ENCODE measurements at places on chromosomes 5 and 9.
A peak's percentile ranks its signal among the peaks of the same experiment; 100 is the strongest.

DNA sequence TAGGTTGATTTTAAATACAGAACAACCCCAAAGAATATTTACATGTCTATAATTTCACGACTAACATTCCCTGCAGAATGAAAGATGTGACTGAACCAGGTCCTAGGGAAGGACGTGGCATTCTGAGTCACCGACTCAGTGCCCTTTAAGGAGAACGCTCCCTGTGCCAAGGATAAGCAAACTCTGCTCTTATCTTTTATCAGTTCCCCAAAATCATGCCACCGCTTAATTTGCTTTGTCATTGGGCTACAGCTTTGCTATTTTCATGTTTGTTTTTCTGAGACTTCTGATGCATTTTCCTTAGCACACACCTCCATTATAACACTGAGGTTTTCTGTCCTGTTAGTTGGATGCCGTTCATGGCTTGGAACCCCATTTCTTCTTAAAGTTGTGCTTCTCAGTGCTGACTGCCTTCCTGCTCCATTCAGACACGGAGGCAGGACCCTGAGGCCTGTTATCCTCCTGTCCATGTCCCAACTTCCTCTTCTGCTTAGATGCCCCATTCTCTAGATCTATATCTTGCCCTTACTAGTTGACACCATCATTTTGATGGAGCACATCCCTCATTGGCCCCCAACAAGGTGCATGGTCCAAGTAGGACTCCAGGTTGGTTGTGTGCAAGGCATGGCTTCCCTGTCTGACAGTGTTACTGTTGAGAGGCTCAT, 11.2 kb upstream of the SEMA4D start:
- no peak for DNase-seq

GRCh38 chr5:69006030-69006429, 87.8 kb upstream of the SLC30A5 start:
- no peak for DNase-seq

DNA sequence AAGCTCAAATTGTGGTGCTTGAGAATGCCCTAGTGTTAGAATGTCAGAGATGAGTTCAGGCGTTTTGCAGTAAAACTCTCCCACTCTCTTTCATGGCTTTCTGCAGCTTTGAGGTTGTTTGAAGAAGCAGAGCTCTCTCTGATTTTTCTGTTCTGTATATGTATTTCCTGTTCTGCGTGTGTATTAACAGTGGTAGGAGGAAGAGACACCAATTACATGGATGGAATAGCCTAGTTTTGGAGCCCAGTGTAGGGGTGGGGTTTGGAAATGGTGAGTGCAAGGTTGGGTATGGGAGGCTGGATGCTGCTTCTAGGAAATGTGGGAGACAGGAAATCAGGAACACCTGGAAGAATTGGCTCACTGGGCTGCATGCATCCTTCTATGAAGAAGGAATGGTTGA, 12.4 kb downstream of the LARP1 start:
- DNase-seq: no peak

DNA sequence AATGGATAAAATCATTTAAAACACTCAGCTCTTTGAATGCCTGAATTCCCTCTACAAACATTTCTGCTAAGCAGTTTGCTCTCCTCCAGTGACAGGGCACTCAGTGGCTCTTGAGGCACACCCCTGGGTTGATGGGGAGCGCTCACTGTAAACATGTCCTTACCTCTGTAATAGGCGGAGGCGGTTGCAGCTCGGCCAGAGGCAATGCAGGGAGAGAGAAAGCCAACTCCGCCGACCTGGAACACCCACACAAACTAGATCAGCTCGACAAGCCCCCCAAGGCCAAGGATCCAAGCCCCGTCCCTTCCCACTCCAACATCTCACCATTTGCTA, 329 bp downstream of the CDC23 start:
- DNase-seq: no peak

- DNase-seq: no peak
Observed at GRCh38 chr5:135030956-135031812, 2.8 kb downstream of the PITX1 start.

GRCh38 chr5:78041805-78042204, 252.7 kb downstream of the AP3B1 start:
- no peak for DNase-seq

- DNase-seq: no peak
Observed at GRCh38 chr5:369151-369868, 47.8 kb downstream of the AHRR start.

DNA sequence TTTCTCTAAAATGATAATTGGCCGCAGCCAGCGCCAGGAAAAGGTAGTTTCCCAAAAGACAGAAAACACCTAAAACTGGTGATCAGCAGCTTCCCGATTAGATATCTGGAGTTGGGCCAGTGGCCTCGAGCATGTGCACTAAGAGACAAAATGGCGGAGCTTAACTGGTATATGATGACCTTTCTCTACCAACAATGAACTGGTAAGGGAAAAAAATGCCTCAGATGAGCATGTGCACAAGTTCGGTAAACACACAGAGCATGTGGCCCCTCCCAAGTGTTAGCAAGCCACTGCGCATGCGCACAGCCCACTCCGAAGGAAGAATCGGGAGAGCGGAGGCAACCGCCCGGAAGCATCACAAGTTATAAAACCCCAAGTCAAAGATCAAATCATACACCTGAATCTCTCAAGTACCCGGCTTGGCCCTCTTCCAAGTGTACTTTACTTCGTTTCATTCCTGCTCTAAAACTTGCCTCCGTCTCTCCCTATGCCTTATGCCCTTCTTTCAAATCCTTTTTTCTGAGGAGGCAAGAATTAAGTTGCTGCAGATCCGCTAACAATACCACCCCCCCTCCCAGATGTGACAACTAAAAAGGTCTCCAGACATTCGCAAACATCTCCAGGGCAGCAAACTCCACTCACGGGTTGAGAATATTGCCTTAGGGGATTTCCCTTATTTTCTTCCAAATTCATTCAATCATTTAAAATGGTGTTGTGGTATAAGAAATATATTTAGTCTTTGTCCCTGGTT, 15.0 kb upstream of the PTBP3 start:
- peak; percentile 42 for DNase-seq

GRCh38 chr5:116507941-116508655, 66.5 kb downstream of the SEMA6A start:
- DNase-seq: no peak

- peak; percentile 95 for DNase-seq
Observed at GRCh38 chr9:110125207-110125751, 82.7 kb downstream of the C9orf152 start.

DNA sequence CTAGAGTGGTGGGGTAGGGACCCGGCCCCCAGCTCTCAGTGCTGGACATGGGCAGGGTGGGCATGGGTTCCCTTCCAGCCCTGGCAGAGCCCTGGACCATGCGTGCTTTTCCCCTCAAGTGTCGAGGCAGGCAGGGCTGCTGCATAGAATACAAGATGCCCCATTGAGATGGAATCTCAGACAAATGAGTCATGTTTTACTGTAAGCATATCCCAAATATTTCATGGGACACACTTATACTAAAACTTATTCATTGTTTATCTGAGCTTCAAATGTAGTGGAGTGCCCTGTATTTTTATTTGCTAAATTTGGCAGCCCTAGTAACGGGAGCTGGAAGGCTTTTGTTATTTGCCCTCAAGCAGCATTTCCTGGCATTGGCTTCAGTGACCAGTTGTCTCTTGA, 3.2 kb upstream of the RNU6ATAC start:
- DNase-seq: peak; percentile 40

DNA sequence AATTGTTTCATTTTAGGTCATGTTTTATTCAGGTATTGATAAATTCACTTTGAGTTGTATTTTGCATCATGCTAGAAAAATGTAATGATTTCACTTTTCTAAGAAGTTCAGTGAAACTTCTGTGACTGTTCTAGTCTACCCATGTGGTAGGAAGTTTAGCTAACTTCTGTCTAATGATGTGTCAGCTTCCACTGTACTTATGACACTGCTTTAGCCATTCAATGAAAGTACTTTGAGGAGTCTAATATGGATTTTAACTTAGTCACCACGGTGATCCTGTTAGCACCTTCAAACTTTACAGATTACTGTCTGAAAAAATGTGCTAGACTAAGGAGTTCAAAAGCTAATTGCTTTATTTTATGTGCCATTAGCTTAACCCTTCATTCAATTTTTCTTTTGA, 1510.5 kb upstream of the CDH9 start:
- no peak for DNase-seq

DNA sequence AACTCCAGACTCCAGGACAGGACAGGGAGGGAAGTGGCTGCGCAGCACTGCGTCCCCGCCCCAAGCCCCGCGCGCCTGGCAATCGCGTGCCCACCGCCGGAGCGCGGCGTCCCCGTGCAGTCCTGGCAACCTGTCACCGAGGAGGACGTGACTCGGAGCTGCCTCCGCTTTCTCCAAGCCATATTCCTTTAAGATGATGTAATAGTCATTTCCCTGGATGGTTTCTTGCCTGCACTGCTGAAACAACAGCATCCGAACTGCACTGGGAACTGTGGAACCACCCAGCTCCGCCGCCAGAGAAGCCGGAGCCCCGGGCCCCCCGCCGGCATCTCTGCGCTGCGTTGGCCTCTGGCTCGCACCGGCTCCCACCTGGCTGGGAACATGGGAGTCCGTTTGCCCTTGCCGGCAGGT, 34.5 kb downstream of the KCTD16 start:
- peak; percentile 45 for DNase-seq

DNA sequence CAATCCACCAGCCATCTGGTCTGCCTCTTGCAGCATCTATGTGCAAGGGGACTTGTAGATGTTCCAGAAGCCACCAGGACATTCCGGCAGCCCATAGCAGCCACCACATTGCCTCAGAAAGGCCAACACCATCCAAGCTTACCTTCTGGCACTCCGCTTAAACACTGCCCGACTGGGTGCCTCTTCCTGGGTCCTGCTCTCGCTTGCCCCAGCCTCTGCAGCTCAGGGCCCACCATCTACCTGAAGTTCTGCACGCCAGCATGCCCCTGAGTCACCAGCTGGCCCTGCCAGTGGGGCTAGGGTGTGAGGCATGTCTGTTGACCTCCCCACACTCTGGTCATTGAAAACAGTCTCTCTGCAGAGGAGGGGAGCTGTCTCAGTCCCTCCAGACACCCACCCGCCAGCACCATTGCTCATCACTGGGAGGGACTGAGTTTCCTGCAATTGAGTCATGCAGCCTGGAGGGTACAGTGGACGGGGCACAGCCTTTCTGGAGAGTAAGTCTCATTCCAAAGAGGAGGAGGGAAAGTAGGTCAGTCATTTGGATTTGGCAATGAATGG, 16.9 kb upstream of the COL5A1 start:
- DNase-seq: peak; percentile 75

DNA sequence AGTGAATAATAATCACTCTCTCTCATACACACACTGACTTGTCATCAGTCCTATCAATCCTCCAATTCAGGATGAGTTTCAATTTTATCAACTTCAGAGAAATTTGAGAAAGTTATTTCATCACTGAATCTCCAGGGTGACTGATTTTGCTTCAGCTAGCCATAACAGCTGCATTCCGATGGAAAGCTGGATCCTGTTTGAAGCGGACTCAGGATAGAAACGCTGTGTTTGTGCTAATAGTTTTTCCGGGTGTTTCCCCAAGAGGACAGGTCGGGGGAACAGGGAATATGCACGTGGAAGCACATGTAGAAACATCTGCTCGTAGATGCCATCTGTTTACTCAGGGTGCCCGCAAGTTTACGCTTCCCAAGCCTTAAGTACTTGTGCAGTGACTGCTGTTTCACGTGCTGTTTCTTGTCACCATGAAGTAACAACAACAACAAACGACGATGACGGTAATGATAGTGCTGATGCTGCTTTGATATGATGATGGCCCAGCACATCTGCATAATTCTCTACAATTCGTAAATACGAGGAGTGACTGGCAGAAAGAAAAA, 263.7 kb upstream of the DAPK1 start:
- DNase-seq: no peak

- DNase-seq: no peak
Observed at GRCh38 chr5:170854566-170854965, 7.3 kb upstream of the RANBP17 start.

DNA sequence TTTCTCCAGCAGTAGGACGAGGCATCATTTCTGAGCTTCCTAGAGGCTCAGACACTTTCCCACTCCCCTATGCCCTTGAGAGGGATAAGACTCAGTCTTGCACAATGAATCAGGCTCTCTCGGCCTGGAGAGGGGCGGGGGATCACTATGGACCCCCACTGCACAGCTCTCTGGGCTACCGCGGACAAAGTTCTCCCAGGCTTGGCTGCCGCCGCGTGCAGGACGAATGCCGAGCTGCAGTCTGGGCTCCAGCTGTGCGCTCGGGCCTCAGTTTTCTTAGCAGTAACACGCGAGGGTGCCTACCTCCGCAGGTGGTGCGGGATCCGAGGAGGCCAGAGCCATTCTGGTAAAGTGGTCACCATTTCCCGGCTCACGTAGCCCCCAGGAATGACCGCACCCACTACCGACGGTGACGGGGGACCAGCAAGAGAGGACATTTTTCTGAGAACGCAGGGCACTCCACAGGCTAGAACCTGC, 3.4 kb upstream of the MYORG start:
- DNase-seq: no peak

- no peak for DNase-seq
Observed at GRCh38 chr5:55918087-55919035, 67.2 kb downstream of the IL31RA start.

GRCh38 chr5:53480416-53481158, at the start of gene FST:
TSS of gene FST (plus strand) at chr5:53480629. CDS start at chr5:53480792, 163 bp downstream.
- peak; percentile 19 for DNase-seq

DNA sequence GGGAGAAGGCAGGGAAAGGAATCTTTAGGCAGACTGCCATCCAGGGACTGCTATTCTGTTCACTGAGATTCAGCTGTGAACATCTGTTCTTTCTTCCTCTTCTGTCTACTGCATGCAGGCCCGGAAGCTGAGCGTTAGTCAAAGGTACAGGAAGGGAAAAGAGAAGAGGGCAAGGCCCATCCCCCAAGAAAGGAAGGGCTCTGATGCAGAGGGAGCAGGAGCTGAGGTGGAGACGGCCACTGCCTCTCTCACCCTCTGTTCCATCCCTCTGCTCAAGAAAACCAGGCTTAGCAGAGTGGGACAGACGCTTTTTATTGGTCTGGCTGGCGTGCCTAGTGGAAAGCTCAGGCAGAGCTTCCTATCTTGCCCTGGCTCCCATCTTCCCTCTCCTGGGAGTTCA, 57.6 kb downstream of the PFDN1 start:
- no peak for DNase-seq

DNA sequence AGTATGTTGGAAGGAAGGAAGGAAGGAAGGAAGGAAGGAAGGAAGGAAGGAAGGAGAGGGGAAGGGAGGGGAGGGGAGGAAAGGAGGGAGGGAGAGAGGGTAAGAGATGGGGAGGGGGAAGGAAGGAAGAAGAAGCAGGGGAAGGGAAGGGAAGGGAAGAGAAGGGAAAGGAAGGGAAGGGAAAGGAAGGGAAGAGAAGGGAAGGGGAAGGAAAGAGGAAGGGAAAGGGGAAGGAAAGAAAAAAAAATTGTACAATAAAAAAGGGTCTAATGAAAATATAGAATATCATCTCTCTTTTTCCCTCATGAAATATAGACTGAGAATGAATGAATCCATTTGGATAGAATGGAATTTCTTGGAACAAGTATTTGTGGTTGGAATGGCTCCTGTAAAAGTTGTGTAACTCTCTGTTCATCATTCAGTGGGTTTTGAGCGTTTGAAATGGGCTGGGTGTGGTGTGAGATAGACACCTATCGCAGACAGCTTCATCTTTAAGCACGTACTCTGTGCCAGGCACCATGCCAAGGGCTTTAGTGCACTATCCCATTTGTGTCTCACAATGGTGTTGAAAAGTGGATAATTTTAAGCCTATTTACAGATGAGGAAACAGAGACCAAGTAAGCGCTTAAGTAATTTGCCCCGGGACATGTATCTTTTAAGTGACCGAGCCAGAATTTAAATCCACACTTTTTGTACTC, 11.6 kb upstream of the PAPPA start:
- no peak for DNase-seq

All from stromal cell of bone marrow (primary cell).